ENCODE measurements at places on chromosomes 16 and 17.

- DNase-seq = no peak
Measured at GRCh38 chr17:68941761-68942160, 13.4 kb downstream of the ABCA8 start.

DNA sequence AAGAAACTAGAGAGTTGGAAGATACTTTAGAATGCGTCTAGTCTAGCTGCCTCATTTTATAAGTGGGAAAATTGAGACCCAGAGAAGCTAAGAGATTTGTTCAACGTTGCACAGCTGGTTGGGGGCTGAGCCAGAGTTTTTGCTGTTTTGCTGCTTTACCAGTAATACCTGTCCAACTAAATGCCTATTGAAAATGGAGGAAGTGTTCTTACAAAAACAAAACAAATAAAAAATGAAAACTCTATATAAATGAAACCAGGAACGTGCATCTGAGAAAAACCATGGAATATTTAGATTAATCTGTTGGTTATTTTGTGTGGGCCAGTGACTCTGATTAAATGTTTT lies 13.8 kb downstream of the NLK start:
- no peak for DNase-seq

DNA sequence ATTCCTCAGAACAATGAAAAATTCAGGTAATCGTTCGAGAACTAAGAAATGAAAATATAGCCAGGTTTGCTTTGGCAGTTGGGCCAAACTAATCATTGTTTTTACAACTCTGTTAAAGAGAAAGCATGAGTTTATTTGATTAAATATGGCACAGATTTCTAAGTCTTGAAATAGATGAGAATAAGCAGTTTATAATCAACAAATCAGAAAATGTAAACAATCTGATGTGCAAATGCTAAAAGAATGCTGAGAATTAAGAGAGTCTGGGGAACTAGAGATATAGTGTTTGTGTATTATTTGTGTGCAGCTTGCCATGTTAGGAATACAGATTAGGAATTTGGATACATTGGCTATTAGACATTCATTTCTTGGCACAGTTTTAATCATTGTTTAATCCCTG lies 212.5 kb downstream of the TANC2 start:
- no peak for DNase-seq

DNA sequence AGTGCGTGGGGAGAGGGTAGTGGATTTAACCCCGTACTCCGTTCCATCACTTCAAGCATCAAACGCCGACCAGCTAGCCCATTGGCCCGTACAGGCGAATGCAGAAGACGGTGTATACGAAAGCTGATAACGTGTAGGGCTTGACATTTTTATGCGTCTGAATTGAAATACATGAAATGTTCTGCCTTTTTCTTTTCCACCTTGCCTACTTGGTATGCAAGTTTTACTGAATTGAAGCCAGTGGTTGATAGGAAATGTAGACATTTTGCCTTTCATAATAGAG lies 834 bp upstream of the STAT3 start:
- no peak for DNase-seq

- DNase-seq = no peak
Measured at GRCh38 chr16:86347090-86347489, 163.2 kb upstream of the FOXF1 start.

GRCh38 chr17:79290726-79291125 lies 216.1 kb downstream of the ENGASE start:
- no peak for DNase-seq

DNA sequence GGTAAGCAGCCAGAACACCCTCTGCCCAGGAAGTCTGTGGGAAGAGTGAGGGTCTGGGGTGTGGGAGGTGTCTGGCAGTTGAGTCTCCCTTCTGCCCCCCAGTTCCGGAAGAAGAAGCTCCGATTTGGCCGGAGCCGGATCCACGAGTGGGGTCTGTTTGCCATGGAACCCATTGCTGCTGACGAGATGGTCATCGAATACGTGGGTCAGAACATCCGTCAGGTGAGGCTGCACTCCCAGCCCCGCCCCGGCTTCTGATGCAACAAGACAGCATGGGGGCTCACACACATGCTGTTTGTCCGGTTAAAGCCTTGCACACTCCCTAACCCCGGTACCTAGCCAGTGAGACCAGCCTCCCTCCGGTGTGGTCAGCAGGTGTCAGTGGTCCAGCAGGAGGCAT lies 4.0 kb upstream of the HSD3B7 start:
- DNase-seq = no peak

GRCh38 chr17:65511316-65511715 lies 50.1 kb downstream of the AXIN2 start:
- DNase-seq = no peak

- peak; percentile 67 for DNase-seq
Measured at GRCh38 chr16:23905027-23905426, 69.2 kb downstream of the PRKCB start.

DNA sequence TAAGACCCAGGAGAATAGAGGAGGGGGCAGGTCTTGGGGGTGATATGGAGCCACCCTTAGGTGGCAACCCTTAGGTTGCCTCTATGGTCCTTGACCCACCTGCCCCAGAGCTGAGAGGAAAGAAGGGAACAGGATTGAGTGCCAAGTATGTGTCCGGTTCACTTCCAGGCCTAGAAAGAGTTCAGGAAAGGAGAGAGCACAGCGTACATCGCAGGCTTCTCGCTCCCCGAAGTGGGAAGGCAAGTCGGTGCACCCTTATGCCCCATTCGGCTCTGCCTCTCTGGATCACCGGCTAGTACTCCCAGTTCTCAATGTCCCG lies 631 bp downstream of the SP6 start:
- no peak for DNase-seq

GRCh38 chr17:30161601-30162000 lies 45.0 kb downstream of the NSRP1 start:
- no peak for DNase-seq

DNA sequence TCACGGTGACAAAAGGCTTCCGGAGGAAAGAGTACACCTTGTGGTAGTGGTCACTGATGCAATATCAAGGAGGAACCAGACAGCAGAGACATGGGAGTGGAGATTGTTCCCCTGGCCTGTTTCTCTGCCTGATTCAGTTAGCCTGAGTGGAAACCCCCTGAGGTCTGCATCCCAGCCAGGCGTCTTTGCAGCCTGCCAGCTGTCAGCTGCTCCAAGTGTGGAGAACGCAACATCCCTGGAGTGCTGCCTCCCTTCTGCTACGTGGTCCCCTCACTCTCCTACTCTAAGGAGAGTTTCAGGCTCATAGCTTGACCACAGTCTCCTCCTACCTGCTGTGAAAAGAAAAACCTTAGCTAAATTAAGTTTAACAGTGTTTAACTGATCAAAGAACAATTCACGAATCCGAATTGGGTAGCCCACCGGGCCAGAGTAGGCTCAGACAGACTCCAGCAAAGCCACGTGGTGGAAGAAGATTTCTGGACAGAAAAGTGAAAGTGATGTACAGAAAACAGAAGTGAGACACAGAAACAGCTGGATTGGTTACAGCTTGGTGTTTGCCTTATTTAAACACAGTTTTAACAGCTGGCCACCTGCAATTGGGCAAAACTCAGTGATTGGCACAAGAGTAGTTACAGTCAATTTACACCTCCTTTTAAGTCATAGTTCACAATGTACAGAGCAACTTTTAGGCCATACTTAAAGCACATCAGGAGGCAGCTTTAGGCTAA lies 188.6 kb downstream of the DNAH9 start:
- DNase-seq = no peak

DNA sequence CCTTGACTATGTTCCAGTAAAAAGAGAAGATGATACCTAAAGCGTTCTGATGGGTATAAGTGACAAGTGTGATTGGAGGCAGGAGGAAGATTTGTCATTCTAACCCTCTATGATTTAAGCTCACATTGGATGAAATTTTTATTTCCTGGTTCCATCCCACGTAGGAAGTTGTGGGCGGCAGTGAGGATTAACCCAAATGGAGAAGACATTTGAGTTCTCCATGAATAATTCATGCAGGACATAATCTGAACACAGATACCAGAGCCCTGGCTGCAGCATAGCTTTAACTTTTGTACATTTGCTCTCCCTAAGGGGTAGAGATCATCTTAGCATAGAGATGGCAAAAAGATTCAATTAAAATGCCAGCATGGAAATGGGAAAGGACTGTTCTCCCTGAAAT lies 146.3 kb downstream of the SLC39A11 start:
- no peak for DNase-seq

DNA sequence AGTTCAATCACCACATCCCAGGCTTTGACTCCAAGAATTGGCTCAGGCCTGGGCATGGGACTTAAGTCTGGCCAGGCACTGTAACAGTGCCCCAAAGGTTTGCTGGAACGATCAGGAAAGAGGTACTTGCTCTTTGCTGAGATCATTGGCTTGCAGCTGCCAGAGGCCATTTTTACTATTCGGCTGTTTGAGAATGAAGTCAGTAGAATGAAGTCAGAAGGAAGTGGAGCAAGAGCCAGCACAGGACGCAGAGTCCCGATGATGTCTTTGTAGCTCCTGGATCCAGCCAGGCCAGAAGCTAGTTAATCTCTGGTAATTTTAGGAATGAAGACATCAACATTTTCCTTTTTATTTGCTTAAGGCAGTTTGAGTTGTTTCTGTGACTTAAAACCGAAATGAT lies 195.5 kb downstream of the RAB11FIP4 start:
- no peak for DNase-seq

GRCh38 chr17:3754458-3755334 lies 31.0 kb downstream of the HASPIN start:
- DNase-seq = no peak

- DNase-seq = no peak
Measured at GRCh38 chr17:80705988-80706387, 161.3 kb downstream of the RPTOR start.

GRCh38 chr16:86515777-86516622 lies 5.7 kb downstream of the FOXF1 start:
- no peak for DNase-seq

DNA sequence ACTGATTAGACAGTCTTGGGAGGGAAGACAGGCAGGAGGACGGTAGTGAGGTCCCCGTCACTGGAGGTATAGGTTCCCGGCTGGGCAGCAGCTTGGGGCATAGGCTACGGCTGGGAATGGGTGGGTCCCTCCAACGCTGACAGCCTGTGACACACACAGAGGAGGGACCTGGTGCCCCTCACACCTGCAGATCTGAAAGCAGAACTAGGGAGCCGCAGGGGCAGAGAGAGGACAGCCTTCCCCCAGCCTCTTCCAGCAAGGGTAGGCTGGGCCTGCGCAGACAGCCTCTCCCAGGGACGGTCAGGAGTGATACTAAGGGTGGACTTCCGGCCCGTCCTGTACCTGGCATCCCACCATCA lies 2.0 kb downstream of the P2RX1 start:
- no peak for DNase-seq

GRCh38 chr16:72098936-72099335 lies 5.3 kb downstream of the DHX38 start:
- DNase-seq = no peak

DNA sequence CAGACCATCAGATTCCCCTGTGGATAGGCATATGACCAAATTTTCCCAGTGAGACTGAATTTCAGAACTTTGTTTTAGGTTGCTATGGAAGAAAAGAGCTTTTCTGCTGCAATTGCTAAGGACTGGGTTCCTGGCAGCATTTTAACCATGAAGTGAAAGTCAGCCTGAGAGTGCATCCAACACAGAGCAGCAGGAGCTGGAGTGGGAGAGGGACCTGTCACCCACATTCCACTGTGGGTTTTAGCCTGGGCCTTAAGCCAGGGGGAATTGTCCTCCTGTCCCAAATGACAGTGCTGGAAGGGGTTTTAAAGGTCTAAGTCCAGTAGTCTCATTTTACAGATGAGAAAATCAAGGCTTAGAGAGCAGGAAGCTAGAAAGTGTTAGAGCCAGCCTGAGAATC lies 203.5 kb upstream of the N4BP1 start:
- DNase-seq = no peak

GRCh38 chr16:7805686-7806396 lies 473.2 kb downstream of the RBFOX1 start:
- no peak for DNase-seq

DNA sequence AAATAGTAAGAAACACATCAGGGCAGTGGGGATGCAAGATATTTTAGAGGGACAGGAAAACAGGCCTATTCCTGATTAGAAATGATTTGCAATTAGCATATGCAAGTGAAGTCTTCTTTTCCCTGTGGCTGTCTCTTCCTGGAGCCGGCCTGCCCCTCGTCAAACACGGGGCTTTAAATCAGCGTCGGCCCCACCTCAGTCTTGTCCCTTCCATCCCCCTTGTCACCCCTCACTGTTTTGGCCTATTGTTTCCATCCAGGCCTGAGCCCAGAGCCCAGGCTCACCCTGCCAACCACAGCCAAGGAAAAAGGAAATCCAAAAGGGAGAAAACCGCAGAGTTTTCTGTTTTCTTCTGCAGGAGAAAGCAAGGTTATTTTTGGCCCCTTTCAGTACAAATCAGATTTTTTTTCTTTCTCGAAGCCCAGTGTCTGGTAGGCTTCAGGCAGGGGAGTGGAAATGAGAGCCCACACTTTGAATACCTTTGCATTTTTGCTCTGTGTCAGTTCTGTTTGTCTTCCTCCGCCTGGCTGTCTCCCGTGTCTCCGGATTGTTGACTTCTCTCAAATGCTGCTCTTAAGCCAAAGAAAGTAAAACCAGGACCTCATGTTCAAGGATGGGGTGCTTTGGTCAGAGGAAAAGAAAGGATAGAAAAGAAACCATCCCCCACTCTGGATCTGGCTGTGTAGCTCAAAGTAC lies 399.9 kb upstream of the CDH11 start:
- no peak for DNase-seq

DNA sequence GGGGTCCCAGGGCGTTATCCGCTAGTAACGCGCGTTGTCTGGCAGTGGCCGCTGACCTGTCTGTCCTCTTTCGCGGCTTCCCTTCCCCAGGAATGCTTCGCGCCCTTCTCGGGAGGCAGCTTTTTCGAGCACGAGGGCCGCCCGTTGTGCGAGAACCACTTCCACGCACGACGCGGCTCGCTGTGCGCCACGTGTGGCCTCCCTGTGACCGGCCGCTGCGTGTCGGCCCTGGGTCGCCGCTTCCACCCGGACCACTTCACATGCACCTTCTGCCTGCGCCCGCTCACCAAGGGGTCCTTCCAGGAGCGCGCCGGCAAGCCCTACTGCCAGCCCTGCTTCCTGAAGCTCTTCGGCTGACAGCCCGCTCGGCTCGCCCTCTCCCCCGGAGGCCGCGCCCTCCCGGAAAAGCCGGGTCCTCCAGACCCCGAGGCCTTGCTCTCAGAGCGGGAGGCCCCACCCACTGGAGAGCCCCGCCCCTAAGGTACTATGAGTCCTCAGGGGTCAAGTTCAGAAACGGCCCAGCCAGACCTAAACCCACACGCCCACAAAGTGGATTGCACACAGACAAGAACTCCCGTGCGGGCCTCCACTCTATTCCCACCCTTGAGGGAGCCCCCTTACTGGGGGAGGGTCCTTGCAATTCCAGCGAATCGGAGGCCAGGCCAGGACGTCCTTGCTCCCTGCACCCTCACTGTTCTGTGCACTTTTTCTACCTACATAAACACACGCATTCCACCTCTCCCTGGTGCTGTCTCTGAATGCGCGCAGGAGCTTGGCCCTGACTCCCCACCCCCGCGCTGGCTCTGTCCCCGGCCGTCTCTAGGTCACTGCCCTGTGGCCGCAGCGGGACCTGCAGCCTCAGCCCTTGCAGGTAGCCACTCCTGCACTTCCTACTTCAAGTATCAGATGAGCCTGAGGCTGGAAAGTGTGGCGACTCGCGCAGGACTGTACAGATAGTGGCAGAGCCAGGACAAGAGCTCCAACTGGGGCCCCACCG lies 5.4 kb upstream of the SLC5A2 start:
- DNase-seq = no peak

Data from NCI-H460 (cell line).